Hematopoietic multipotent progenitor cell treated with erythropoietin and hydrocortisone succinate and interleukin-3 and kit ligand, for 15 days (in vitro differentiated cells): ENCODE measurements at places on chromosomes 7 and 10.

DNA sequence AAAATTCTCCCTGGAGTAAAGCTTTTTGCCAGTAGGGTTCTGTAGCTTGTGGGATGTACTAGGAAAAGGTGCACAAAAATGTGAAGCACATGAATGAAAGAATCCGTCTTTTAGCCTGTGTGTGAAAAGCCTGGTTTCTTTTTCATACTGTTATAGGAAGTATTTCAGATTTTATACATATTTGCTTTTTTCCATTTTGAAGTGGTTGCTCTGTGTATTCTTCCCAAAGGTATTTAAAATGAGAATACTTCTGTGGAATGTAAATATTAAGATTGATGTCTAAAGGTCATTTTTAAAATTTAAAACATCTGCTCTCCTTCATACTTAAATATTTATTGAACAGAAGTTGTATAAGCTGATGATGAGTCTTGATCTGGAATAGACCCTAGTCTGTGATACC is 96.8 kb downstream of the CDK14 start:
- no peak for DNase-seq

GRCh38 chr7:43856996-43857395 is 12.3 kb downstream of the MRPS24 start:
- DNase-seq: no peak

DNA sequence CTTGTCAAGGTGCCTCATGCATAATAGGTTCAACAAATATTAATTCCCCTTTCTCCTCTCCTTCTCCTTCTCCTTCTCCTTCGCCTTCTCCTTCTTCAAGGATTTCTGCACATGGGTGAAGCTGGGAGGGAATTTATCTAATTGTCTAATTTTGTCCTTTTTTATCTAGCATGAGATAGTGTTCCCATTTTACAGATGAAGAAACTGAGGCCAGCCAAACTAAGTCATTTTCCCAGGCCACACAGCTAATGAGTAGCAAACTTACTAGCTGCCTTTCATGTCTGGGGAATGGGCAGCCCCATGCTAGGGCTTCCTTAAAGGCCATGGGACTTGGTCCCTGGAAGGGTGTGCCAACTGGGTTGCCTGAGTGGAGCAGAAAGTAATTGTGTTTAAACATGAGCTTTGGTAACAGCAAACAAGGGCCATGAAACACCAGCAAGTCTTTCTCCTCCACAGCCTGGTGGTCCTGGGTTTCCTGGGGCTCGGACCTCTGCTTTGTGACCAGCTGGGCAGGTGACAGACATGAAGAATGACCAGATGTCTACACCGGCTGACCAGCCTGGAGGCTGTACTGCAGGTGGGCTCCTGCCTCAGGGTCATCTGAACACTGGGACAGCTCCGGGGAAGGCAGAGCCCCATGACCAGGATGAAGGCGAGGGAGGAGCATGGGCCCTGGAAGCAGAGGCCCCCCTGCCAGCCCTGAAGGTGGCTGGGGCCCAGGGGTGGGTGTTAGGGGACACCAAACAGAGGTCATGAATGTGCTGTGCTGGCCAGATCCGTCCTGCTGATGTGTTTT is 138.0 kb downstream of the PTPN20 start:
- DNase-seq: no peak

- DNase-seq: no peak
Observed at GRCh38 chr7:40674316-40674715, 539.5 kb downstream of the SUGCT start.

GRCh38 chr10:33809732-33810131 is 475.3 kb upstream of the NRP1 start:
- no peak for DNase-seq

DNA sequence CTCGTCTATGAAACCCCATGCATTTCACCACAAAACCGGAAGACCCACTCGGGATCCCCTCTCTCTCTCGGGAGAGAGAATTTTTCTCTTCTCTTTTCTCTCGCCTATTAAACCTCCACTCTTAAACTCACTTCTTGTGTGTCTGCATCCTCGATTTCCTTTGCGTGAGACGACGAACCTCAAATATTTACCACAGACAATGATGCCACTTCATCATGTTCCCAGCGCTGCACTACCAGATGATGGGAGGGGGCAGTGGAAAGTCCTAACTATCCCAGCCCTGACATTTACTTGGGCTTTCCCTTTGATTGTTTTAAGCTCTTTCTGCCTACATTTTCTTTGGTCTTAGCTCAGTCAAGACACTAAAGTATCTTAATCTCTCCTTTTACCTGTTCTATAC is 906.7 kb downstream of the GRID1 start:
- DNase-seq: no peak

DNA sequence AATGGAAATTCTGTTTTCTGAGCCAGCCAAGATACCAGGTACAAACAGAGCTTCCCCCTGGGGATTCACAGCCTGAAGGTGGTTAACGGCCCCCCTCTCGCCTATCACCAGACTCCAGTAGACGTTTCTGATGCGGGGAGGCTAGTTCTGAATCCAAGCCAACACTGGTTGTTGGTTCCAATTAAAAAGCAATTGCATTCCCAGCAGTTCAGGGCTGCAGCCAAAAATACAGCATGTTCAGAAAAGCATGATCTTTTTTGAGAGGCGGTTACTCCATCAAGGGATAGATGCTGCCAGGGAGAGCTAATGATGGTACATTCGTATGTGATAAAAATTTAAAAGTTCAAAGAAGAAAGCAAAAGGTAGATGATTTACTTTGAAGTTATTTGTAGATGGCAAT is 481.0 kb downstream of the GALNT17 start:
- no peak for DNase-seq

- no peak for DNase-seq
Observed at GRCh38 chr7:124992851-124993562, 63.4 kb upstream of the POT1 start.

DNA sequence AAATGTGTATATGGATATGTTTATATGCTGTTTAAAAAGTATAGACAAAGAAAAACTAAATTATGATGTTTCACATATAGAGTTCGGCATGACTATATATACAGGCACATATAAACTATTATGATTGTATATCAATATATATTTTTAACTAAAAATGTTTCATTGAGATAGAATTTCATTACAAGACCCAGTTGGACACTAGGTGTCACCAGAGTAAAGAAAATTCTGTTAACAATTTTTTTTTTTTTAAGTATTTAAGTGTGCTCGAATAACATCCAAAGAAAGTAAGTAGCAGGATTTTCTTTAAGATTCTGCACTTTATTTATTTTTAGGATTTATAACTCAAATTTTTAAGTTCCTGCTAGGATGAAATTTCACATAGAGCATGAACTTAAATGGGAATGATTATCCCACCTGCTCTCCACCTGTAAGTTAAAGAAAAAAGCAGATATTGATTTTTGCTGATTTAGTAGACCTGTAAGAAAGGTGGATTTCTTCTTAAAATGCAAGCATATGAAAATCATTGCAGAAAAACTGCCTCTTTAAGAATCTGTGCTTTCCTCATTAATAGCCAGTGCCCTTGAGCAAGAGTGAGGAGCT is 961.5 kb downstream of the PCDH15 start:
- no peak for DNase-seq

DNA sequence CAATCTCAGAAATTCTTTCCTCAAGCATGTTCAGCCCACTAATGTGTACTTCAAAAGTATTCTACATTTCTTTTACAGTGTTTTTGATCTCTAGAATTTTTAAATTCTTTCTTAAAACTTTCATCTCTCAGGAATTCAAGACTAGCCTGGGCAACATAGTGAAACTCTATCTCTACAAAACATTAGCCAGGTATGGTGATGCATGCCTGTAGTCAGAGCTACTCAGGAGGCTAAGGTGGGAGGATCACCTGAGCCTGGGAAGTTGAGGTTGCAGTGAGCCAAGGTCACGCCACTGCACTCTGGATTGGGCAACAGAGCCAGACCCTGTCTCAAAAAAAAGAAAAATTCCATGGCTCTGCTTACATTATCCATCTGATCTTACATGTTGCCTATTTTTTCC is 5.0 kb upstream of the EGFR start:
- DNase-seq: no peak

GRCh38 chr10:32197423-32197822 is 141.2 kb upstream of the KIF5B start:
- DNase-seq: no peak

GRCh38 chr7:42471573-42472174 is 234.7 kb upstream of the GLI3 start:
- no peak for DNase-seq

GRCh38 chr7:44985033-44985695 is 6.3 kb upstream of the MYO1G start:
- DNase-seq: no peak

DNA sequence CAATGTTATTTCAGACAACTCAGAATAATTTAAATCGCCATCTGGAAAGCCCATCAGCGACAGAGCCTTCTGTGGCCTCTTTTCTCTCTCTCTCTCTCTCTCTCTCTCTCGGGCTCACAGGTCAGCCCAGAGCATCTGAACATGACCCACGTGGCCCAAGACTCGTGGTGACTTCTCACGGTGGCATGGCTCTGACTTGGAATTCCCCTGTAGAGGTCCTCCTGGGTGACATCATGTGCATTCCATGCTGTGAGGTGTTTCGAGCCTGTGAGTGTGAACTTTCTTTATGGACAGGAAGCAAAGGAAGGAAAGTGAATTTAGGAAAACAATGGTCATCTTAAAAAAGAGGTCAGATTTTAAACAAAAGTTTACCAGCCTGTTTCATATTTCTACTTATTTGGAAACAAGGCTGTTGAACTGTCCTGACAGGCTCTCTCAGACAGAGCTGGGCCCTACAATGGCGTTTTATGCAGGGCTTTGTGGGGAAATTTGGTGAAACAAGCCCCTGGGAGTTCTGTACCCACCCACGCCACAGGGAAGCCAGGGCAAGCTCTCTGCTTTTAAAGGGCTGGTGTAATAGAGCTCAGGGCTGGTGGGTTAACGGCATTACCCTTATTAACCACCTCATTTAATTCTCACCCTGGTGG is 359.7 kb upstream of the ZNF32 start:
- DNase-seq: no peak

- no peak for DNase-seq
Observed at GRCh38 chr10:84076047-84076388, 63.3 kb upstream of the GHITM start.

DNA sequence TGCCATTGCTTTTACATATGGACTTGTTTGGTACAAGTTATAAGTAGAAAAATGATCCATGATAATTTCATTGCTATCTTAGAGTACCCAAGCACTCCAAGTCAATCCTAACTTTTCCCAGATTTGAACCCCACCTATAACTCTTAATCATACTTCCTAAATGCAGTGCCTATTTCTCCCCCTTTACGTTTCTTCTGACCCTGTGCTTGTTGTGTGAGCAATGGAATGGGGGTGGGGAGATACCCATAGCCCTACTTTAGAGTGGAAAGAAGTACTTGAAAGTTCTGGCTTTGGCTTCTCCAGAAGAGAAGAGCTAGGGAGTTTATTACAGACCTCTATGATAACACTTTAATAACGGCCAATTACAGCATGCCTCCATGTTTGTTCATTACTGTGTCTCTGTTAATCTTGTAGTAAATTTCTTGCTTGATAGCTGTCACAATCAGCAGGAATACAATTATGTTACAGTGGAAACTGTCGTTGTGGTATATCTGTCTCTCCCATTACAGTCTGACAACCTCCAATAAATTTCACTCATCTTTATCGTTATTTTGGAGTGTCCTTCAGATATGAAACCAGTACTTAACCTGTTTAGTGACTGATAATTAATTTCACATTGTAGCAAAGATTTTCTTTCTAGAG is 34.0 kb downstream of the CNPY1 start:
- DNase-seq: no peak

GRCh38 chr7:6430271-6430940 is 17.3 kb downstream of the DAGLB start:
- DNase-seq: no peak

DNA sequence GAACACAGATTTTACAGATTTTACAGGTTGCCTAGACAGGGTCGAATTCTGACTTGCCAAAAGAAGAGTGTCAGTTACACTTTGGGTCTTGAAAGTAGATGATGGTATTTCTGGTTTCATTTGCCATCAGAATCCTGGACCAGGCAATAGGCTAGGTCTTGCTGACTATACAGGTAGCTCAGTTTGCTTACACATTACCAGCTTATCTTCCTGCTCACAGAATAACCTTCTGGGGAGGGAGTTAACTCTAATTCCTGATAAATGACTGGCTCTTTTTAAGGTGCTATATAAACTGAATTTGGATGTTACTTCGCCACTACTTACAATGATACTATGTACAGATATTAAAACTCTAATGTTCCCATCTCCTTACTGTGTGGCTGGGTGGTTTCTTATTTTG is 39.8 kb downstream of the GBF1 start:
- DNase-seq: peak; percentile 68

- DNase-seq: no peak
Observed at GRCh38 chr10:78750418-78750817, 318.3 kb upstream of the ZMIZ1 start.

- peak; percentile 53 for DNase-seq
Observed at GRCh38 chr10:24518981-24519597, 204.6 kb downstream of the ARHGAP21 start.

DNA sequence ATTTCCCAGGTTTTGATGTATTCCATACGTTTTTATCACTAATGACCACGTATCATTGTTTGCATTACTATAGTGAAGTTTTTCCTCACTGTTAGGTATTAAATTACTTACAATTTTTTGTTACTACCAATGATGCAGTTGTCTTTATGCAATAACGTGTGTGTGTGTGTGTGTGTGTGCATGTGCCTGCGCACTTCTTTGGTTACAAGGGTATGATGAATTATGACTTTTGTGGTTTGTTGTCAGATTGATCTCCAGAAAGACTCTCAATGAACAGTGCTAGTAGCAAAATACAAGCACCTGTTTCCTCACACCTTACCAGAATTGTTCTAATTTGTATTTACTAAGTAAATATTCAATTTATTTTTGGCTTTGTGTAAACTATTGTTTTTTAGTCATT is 51.5 kb downstream of the MCMBP start:
- DNase-seq: no peak

- no peak for DNase-seq
Observed at GRCh38 chr10:24857031-24857725, 95.2 kb downstream of the PRTFDC1 start.

- DNase-seq: no peak
Observed at GRCh38 chr7:156754201-156754600, 113.6 kb downstream of the RNF32 start.

DNA sequence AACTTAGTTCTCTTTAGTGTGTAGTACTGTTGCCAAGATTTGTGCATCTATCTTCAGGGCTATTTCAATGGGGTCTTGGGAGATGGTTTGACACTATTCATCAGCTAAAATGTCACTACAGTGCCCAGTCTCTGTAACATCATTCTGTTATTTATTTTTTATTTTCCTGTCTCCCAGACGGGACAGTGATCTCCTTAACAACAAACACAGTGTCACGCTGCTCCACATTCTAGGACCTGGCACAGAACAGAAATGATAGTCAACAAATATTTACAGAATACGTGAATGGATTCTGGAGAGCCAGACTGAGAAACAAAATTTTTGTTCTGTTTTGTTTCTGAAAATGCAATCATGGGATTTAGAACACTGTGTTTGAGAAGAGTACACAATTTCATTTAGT is 937.7 kb upstream of the LRRN3 start:
- DNase-seq: no peak

GRCh38 chr10:98587156-98587837 is 140.6 kb upstream of the HPS1 start:
- DNase-seq: no peak
